Activated gamma-delta T cell (primary cell): ENCODE measurements at places on chromosomes 2 and 18.

DNA sequence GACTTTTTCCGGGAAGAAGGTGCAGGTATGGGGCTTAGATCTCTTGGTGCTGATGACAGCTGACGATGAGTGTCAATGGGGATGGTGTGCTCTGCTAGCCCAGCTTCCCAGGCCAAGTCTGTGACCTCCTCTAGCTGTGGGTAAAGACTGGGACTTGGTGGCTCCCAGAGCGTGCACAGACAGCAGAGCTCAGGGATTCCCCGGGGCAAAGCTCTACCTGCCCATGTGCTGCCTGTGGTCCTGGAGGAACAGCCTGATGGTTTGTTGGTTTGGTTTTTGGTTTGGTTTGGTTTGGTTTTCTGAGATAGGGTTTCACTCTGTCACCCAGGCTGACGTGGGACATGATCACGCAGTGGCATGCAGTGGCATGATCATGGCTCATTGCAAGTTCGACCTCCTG, 19.2 kb downstream of the ATP6V1B1 start:
- no peak for DNase-seq

DNA sequence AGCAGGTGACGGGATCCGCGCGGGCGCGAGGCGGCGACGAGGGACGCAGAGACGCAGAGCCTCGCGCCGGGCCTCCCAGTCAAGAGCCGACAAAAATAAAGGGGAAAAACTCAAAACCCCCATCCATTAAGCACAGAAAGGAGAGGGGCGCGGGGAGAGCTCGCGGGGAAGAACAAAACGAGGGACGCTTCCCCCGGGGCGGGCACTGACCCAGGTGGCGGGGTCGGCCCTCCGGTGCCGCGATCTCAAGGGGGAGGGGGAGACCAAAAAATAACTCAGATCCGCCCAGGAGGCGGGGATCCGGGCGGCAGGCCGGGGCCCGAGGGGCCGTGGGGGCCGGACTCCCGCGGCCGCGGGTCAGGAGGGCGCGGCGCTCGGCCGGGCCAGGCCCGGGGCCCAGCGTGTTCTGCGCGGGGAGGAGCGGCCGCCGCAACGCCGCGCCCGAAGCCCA, 597 bp downstream of the RNF103 start:
- DNase-seq = peak; percentile 28

GRCh38 chr2:135820003-135820618, 16.9 kb downstream of the LCT start:
- no peak for DNase-seq

DNA sequence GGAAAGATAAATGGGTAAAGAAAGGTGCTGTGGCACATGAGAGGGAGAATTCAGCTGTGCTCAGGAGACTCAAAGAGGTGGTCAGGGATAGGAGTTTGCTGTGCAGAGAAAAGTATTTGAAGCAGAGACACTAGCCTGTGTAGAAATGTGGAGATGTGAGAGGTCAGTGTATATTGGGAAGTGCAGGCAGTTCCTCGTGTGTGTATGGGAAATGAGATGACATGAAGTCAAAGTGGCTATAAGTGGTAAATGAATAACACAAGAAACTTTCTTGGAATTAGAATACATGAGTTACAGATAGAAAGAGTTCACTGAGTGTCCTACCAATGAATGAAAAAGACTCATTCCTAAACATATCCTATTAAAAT, 11.6 kb downstream of the MAP3K20 start:
- DNase-seq = no peak
